Natural killer cell (primary cell): ENCODE measurements at places on chromosomes 6 and 20.

- no peak for DNase-seq
Observed at GRCh38 chr6:110748453-110748852, 66.8 kb downstream of the CDK19 start.

DNA sequence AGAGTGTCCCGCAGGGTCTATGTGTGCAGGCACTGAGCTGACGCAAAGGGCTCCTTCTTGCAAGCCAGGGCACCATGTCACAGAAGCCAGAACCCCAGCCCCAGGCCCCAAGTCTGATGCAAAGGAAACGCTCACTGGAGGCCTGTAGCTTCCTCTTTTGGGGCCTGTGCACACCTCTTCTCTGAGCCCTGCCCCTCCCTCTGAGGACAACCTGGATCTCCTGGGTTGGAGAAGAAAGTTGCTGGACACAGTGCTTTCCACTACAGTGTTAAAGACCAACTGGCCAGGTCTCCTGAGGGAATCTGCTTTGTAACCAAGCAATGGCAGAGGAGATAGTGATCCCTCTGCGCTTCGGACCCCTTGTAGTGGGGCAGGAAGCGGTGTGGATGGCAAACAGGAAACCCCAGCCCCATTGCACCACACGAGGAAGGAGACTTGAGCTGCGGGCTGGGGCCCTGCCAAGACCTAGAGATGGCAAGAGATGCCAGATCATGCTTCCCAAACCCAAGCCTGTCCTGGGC lies 90.0 kb downstream of the PRND start:
- DNase-seq = peak; percentile 43

DNA sequence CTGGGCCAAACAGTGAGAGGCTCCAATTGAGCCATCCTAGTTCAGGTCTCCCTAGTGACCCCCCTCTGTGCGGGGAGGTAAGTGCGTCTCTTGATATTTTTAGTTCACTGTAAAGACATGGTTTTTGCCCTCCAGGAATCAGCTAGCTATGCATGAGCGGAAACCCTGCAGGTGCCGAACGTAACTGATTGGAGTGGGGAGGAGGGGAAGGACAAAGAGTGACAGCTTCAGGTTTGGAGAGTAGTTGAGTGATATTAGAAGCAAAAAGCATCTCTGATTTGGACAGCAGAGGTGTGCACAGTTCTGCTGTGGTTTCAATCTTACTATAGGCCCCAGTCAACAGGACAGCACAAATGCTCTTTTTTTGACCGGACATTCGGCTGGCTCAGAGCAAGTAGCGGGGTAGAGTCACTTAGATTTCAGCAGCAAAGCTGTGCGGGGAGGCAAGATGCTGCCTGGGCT lies 31.8 kb downstream of the TBC1D7 start:
- no peak for DNase-seq

- DNase-seq = no peak
Observed at GRCh38 chr20:41406896-41407444, 40.4 kb upstream of the EMILIN3 start.

DNA sequence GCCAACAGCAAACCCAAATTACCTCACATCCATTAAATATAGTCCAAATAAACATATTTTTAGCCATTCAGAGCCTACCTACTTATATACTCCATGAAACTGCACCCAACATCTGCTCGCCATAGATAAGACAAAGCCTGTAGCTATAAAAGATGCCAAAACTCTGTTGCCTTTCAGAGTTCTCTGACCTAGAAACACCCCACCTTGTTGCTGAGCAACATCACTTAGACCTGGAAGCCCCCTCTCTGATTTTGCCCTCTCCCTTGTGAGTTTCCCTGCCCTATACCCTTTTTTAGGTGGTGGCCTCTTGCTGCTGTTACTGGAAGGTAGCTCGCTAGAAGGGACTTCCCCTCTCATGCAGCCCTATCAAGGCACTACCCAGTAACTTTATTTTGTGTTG lies 27.7 kb upstream of the FBXL4 start:
- no peak for DNase-seq

GRCh38 chr6:167988945-167989841 lies 8.3 kb upstream of the KIF25 start:
- DNase-seq = no peak

DNA sequence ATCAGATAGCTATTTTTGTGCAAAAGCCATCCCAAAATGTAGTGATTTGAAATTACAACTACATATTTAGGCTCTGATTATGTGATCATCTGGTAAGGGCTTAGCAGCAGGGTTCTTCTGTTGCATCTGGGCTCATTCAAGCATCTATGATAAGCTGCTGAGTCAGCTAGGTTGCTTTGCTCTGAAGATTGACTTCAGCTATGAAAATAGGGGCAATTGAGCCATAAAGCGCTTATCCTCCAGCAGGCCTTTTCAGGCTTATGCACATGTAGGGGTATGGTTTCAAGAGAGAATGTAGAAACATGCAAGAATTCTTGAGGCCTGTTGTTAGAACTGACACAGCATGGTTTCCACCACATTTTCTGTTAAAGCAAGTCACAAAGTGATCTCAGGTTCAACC lies 114.1 kb downstream of the PLCB1 start:
- no peak for DNase-seq

- DNase-seq = no peak
Observed at GRCh38 chr6:11637266-11637665, 99.7 kb downstream of the TMEM170B start.

- DNase-seq = no peak
Observed at GRCh38 chr20:19765913-19766312, 7.9 kb downstream of the RIN2 start.

- no peak for DNase-seq
Observed at GRCh38 chr6:5557506-5557905, 296.2 kb downstream of the FARS2 start.
